A549 treated with DMSO at 1 μM for 4 hours (cell line): ENCODE measurements at places on chromosomes 5 and 9. TPM values are rescaled to one million over a fixed set of nuclear protein-coding genes. Genes with fewer than 3 reads are reported as not detected.

The MYMK gene
- not detected in 5 replicates for total RNA-seq

The GABRA1 gene
- not detected in 5 replicates for total RNA-seq

The FREM1 gene
- not detected in 5 replicates for total RNA-seq

The LCNL1 gene
- 0.02 to 0.10 TPM (median 0.05 TPM) in 3 of 5 replicates, not detected in the others for total RNA-seq

The SH3TC2 gene
- total RNA-seq = 0.21 to 0.84 TPM (median 0.31 TPM) in 5 replicates

The CMYA5 gene
- total RNA-seq = 0.07 to 0.17 TPM (median 0.13 TPM) in 5 replicates

The LRRC19 gene
- total RNA-seq = not detected in 5 replicates

The IL31RA gene
- total RNA-seq = 1.5 to 1.9 TPM (median 1.7 TPM) in 5 replicates

The RABL6 gene
- 65.6 to 91.8 TPM (median 82.0 TPM) in 5 replicates for total RNA-seq

The PCDHA10 gene
- total RNA-seq = 0.01 to 0.06 TPM (median 0.01 TPM) in 4 of 5 replicates, not detected in the other

The SPATA31E1 gene
- 0.04 TPM in 1 of 5 replicates, not detected in the others for total RNA-seq

The SAXO1 gene
- not detected in 5 replicates for total RNA-seq

The IFNK gene
- total RNA-seq = not detected in 5 replicates

The CNTFR gene
- 0.07 to 0.20 TPM (median 0.13 TPM) in 4 of 5 replicates, not detected in the other for total RNA-seq

The PCDHGB6 gene
- total RNA-seq = 0.09 to 0.23 TPM (median 0.13 TPM) in 5 replicates

The ATG12 gene
- 46.8 to 59.0 TPM (median 53.1 TPM) in 5 replicates for total RNA-seq

The SYNPO gene
- total RNA-seq = 28.1 to 34.7 TPM (median 30.7 TPM) in 5 replicates

The CXXC5 gene
- 20.6 to 27.2 TPM (median 24.8 TPM) in 5 replicates for total RNA-seq

The ADAMTS6 gene
- 0.05 to 0.18 TPM (median 0.08 TPM) in 5 replicates for total RNA-seq

The CCL28 gene
- 0.06 to 0.31 TPM (median 0.13 TPM) in 5 replicates for total RNA-seq

The PALM2AKAP2 gene
- 0.36 to 0.99 TPM (median 0.55 TPM) in 5 replicates for total RNA-seq

The SLC24A2 gene
- not detected in 5 replicates for total RNA-seq

The SEMA6A gene
- 0.05 to 0.31 TPM (median 0.17 TPM) in 5 replicates for total RNA-seq

The RBM27 gene
- total RNA-seq = 12.7 to 16.8 TPM (median 14.9 TPM) in 5 replicates

The WDR38 gene
- total RNA-seq = 0.07 to 0.15 TPM (median 0.09 TPM) in 3 of 5 replicates, not detected in the others

The CDH9 gene
- not detected in 5 replicates for total RNA-seq

The ARHGEF37 gene
- total RNA-seq = 0.73 to 1.3 TPM (median 0.89 TPM) in 5 replicates

The IRGM gene
- total RNA-seq = 0.06 to 0.17 TPM (median 0.09 TPM) in 3 of 5 replicates, not detected in the others

The PELO gene
- 19.4 to 22.3 TPM (median 19.7 TPM) in 5 replicates for total RNA-seq

The PAIP2 gene
- 81.3 to 101 TPM (median 94.1 TPM) in 5 replicates for total RNA-seq

The TSLP gene
- not detected in 5 replicates for total RNA-seq

The CAMK4 gene
- 0.01 to 0.05 TPM in 2 of 5 replicates, not detected in the others for total RNA-seq

The NFIB gene
- 8.3 to 13.7 TPM (median 12.2 TPM) in 5 replicates for total RNA-seq

The IER5L gene
- 33.9 to 81.5 TPM (median 71.7 TPM) in 5 replicates for total RNA-seq

The PHF24 gene
- total RNA-seq = 0.07 to 0.18 TPM (median 0.17 TPM) in 5 replicates

The OR13C8 gene
- not detected in 5 replicates for total RNA-seq

The RANBP3L gene
- total RNA-seq = not detected in 5 replicates

The NLN gene
- 54.2 to 78.1 TPM (median 67.9 TPM) in 5 replicates for total RNA-seq

The SLC28A3 gene
- 0.01 TPM in 1 of 5 replicates, not detected in the others for total RNA-seq

The PHYHD1 gene
- total RNA-seq = 0.17 TPM in 1 of 5 replicates, not detected in the others

The CTXN3 gene
- total RNA-seq = not detected in 5 replicates

The CD72 gene
- total RNA-seq = 0.06 to 0.13 TPM (median 0.10 TPM) in 3 of 5 replicates, not detected in the others

The SEMA5A gene
- total RNA-seq = not detected in 5 replicates

The CARD9 gene
- 0.64 to 2.6 TPM (median 1.1 TPM) in 5 replicates for total RNA-seq

The FCN2 gene
- not detected in 5 replicates for total RNA-seq

The SLC6A18 gene
- total RNA-seq = not detected in 5 replicates
